ENCODE measurements at places on chromosomes 5 and 9.

DNA sequence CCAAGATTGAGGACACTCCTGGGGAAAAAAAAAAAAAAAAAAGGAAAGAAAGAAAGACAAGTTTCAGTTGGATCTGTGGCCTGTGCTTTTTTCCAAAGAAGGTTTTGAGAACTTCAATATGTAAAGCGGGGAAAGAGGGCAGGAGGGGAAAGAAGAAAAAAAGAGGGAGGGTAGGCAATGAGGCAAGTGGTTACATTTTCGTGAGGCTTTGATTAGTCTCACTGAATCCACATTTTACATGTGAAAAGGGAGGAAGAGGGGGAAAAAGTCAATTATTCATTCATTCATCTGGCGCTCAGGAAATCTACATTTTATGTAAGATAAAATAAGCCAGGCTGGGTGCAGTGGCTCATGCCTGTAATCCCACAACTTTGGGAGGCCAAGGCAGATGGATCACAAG, 315.2 kb upstream of the PAPPA start:
- DNase-seq: no peak

DNA sequence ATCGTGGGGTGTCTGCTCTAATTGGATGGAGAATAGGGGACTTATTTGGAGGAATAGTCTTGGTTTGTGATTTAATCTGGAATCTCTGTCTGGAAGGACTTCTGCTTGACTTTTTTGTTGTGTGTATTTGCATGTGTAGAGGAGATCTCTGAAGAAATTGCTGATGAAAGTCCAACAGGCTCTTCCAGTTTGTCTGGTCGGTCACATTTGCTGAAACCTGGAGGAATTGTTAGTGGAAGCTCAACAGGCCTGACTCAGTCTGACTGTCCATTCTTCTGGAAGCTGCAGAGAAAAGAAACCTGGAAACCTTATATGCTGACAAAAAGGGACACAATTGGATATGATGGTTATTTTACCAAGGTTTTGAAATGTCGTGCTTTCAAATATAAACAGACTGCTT, 33.4 kb upstream of the TENT2 start:
- DNase-seq: no peak

GRCh38 chr5:126198531-126198930, 224.7 kb upstream of the GRAMD2B start:
- DNase-seq: no peak

DNA sequence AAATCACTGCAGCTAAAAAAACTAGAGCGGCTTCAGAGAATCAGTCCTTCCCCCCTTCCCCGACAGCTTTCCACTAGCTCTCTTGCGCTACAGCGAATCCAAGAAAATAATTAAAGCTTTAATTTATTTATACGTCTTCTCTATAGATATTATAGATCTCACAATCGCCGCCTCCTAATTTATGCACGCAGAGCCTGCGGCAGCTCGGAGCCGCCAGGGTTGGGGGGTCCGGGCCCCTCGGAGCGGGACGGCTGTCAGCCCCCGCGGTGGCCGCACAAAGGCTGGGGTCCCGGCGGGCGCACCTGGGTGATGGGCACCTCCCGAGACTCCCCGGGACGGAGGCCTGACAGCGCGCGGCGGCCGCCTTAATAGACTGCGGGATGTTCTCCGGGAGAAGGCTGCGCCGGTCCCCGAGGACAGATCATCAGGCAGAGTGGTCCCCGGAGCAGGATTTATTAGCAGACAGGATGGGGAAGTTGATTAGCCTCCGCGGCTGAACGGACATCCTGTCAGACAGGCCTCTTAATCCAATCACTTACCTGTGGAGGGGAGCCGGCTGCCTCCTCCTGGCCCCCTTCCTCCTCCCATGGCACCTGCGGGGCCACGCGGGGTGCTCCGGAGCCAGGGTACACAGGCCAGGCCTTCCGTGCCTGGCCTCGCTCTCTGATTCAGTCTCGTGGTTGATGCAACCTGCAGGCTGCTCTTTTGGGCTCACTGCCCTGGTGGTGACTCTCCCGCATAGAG, 166.8 kb downstream of the MELK start:
- no peak for DNase-seq

DNA sequence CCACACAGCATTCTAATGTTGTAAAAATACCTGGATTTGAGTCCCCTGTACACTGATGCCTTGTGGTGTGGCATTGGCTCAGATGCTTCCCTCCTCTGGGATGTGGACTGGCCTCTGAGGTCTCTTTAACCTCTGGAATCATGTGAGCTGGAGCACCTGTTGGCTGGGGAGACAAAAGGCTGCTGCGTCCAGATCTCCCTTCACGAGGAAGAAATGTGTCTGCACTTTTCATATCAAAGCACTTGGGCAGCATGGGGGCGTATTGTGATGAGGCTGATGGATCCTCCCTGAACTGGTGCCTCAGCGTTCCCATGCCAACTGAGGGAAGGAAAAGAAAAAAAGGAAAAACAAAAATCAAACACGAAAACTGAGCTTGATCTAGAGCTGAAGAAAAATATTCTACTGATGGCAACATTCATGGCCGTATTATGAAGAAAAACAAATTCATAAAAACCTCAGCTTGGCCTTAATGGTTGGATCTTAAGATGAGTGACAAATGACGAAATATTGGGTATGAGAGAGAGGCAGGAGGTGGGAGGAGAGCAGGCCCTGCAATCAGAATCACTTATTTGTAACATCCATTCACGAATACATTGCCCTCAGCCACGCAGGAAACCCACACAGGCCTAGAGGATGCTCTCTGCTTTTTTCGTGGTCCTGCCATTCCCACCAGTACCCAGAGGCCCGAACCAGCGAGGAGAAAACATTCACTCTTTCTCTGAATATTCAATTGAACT, 26.2 kb downstream of the GRIA1 start:
- no peak for DNase-seq

GRCh38 chr5:167208911-167209310, 1082.5 kb upstream of the WWC1 start:
- no peak for DNase-seq

DNA sequence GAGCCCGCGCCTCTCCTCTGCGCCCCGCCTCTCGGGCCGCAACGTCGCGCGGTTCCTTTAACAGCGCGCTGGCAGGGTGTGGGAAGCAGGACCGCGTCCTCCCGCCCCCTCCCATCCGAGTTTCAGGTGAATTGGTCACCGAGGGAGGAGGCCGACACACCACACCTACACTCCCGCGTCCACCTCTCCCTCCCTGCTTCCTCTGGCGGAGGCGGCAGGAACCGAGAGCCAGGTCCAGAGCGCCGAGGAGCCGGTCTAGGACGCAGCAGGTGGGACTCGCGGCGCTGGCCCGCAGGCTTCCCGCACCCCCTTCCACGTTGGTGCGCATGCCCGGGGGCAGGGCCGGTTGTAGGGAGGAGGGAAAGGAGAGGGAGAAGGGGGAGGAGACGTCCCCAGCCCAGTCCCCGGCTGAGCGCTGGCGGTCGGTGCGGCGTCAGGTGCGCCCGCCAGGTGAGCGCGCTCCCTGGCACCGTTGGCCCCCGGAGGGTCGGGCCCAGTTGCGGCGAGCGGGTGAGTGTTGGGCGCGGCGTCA, at the start of gene OCLN:
TSS of gene OCLN (plus strand) at position 400 of the 532 bp plus-strand sequence. CDS start 11,455 bp downstream, outside the sequence.
- DNase-seq: no peak

GRCh38 chr5:142114687-142115086, 6.1 kb downstream of the NDFIP1 start:
- no peak for DNase-seq

DNA sequence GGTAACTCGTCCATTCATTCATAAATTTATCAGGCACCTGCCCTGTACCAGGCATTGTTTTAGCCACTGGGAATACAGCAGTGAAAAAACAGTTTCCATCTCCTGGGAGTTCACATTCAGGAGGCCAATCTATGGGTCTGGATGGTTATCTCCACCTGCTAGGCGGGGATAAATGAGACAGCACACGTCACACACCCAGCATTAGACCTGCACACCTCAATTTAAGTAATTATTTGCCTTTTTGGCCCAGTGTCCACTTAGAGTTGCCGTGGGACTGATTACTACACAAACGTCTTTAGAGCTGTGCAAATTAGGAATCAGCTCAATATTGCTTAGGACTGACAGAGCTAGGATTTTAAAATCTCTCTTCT, 46.1 kb downstream of the STK10 start:
- no peak for DNase-seq

- peak; percentile 89 for DNase-seq
Measured at GRCh38 chr5:132363431-132364112, 5.9 kb upstream of the SLC22A5 start.

DNA sequence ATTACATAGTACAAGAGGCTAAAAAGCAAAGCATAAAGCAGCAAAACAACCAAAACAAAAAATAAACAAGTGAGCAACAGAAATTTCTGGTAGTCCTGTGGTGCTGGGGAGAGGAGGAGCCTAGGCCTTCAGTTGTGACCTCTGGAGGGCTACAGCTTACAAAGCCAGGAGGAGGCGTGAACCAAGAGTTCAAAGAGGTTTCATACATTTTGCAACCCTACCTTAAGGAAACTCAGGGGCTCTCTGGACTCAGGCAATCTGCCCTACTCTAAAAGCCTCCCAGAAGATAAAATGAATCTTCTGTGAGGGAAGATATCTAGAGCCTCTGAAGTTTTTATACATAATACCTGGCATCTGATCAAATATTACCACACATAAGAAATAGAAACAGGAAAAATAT, 187.4 kb downstream of the AGTPBP1 start:
- no peak for DNase-seq

DNA sequence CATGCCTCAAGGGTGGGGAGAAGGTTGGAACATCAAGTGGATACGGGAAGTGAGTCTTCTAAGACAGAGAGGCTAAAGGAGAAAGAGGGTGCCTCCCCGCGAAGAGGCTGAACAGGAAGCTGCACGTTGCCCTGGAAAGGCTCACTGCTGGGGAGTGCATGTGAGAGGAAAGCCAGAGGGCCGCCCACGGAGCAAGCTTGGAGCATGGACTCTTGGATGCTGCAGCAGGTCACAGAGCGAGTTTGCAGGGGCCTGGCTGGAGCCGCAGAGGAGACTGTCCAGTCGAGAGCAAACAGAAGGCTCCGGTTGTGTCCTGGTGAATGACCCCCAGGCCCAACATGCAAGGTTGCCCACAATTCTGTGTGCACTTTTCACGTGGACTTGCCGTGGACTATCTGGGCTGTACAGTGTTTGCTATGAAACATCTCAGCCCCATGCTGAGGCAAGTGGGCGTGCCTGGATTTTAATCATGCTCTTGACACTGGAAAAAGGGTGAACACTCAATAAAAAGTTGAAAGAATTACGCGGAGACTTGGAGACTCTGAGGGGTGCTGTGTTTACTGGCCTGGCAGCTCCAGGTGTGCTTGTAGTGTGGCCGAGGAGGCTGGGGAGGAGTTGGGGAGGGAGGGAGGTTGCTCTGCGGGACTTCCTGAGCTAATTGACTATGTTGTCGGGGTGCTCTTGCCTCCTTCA, 54.5 kb upstream of the GARNL3 start:
- no peak for DNase-seq

- no peak for DNase-seq
Measured at GRCh38 chr5:61330341-61330844, 1.7 kb upstream of the ZSWIM6 start.

- DNase-seq: peak; percentile 28
Measured at GRCh38 chr5:72018143-72018803, 89.0 kb upstream of the MAP1B start.

DNA sequence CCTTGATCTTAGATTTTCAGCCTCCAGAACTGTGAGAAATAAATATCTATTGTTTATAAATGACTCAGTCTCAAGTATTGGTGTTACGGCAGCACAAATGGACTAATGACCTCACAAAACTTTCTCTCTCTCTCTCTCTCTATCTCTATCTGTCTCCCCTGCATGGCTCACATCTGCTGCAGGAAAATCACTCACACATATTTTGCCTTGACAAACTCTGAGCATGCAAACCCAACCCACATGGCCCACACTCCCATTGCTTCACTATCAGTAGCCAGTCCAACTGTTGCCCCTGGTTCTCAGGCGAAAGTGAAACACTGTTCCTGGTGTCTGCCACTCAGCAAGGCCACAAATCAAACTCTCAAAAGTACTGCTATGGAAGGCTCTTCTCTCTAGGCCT, 66.4 kb upstream of the PIK3R1 start:
- DNase-seq: peak; percentile 47

DNA sequence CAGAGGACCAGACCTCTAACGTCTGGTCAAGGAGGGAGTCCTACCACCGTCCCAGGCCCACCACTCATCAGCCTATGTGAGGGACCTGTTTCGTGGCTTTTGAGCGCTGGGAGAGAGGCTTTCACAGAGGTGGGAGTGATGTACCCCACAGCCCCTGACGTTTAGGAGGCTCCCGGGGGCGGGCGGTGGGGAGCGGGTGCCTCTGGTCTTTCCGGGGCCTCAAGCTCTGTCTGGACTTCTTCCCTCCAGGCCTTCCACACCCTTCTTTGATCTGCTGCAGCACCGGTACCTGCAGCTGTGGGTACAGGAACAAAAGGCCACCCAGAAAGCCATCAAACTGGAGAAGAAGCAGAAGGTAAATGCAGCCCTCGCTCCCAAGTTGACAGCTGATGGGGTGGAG, 45.1 kb upstream of the BARHL1 start:
- DNase-seq: no peak

- DNase-seq: no peak
Measured at GRCh38 chr5:138978581-138978980, 103.4 kb upstream of the LRRTM2 start.

GRCh38 chr5:72523960-72524582, 16.9 kb upstream of the ZNF366 start:
- peak; percentile 67 for DNase-seq

DNA sequence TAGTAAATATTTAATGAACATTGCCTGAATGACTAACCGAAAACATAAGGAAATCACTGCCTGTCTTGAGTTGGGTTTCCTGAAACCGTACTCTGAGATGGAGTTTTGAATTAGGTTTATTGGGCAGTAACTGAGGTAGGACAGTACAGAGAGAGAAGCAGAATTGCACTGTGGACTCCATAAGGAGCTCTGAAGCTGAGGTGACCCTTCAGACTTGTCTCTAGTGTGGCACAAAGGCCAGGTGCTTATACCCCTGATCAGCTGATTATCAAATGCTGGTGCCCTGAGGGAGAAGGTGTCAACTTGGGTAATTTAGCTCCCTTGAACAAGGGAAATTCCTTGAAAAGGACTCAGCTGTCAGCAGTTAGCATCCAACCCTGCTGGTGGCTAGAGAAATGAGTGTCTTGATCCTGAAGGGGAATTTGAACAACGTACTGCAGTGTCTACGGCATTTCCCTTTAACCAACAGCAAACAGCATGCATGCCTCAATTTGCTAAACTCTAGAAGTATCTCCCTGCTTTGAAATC, 135.0 kb upstream of the SMARCA2 start:
- DNase-seq: no peak

DNA sequence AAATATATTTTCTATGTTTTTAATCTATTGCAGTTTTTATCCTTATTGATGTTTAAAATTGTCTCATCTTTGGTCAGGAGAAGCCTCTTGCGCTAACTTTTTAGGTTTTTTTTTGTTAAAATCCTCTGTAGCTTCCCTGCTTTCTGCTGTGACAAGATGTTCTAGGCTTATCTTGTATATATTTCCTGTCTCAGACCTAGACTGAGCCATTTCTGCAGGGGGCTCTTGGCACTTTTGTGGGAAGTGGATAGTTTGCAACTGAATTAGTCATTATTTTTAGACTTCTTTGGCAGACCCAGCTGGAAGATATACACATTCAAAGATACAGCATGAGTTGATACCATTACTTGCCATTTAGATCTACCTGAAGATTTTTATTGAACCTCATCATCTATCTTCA, 28.8 kb downstream of the TCERG1 start:
- no peak for DNase-seq

Measured in non-pigmented ciliary epithelial cell (primary cell).